ENCODE measurements at places on chromosomes 7 and 10. TPM values are rescaled to one million over a fixed set of nuclear protein-coding genes. Genes with fewer than 3 reads are reported as not detected.

DNA sequence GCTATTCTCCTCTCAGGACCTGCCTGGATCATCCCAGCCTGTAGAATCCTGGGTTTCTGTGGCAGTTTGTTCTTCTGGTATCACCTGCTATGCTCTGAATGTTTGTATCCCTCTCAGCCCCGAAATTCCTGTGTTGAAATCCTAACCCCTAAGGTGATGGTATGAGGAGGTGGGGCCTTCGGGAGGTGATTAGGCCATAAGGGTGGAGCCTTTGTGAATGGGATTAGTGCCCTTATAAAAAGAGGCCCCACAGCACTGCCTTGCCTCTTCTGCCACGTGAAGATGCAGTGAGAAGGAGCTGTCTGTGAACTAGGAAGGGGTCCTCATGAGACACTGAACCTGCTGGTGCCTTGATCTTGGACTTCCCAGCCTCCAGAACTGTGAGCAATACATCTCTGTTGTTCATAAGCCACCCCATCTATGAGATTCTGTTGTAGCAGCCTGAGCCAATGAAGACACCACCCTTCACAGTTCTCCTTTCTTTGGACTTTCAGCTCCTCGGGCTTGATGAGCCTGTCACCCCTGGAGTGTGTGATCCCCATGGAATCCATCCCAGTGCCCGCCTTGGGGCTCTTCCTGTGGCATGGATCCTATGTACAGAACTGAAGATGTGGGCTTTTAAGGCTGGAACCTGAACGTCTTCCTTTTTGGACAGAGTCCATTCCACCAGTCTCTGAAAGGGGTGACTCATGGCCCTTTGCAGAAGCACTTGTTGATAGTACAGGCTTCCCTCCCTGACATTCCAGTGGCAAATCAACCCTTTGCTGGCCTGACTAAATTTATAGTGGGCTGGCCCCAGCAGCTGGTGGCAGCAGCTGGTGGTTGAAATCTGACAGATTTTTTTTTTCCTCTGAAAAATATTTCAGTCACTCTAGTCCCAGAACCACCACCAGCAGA is 138.0 kb downstream of the TACC2 start:
- DNase-seq: peak; percentile 88

DNA sequence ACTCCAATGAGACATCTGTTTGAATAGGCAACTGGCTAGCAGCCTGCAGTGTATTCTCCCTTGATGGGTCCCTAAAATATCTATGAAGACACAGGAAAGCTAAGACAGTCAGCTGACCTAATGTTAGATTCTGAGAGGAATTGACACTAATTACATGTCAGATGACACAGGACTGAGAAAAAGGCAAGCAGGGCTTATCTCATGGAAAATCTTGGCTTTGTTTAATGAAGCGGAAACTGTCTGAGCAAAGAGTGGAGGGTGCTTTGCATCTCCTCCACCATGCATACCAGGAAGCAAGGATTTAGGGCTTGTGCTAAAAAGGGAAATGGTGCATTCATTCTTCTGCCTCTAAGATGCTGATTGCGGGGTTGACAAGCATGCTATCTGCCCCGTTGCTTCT is 135.5 kb upstream of the GLI3 start:
- peak; percentile 27 for DNase-seq

GRCh38 chr7:17654940-17655339 is 285.4 kb downstream of the SNX13 start:
- DNase-seq: no peak

DNA sequence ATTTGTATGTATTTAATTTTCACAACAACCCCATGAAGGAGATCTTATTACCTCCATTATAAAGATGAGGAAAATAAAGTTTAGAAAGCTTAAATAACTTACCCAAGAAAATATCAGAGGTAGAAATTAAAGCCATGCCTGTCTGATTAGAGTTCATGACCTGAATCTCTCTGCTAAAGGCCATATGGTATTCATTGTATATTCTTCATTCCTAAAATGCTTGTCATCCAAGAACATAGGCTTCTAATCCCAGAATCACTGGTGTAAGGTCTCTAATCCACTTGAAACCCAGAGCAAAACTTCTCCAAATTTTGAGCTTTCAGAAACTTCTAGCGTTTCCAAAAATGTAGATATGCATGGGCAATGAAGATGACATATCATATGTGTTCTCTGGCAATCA is 72.3 kb upstream of the YAE1 start:
- DNase-seq: no peak

DNA sequence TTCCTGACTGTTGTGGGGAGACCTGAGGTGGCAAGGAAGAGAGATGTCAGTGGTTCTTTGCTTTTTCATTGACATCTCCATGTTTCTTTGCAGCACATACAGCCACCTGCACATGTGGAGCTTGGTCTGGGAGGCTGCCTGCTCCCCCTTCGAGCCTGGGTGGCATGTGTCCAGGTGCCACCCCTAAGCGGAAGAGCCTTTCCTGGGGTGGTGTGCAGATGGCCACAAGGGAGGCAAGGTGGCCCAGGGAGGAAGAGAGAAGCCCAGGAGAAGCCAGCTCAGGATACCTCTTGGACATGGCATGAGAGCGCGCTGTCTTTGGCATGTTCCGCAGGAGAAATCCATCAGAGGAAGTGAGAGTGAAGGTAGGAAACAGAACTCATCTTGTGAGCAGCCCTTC is 105.9 kb upstream of the NPTX2 start:
- DNase-seq: no peak

- no peak for DNase-seq
These were observed 164.9 kb downstream of the ELMO1 start for GRCh38 chr7:37283716-37284115.

GRCh38 chr10:111511751-111512150 is 434.9 kb downstream of the ADRA2A start:
- DNase-seq: no peak

GRCh38 chr7:128084896-128085608 is 53.8 kb upstream of the LRRC4 start:
- DNase-seq: no peak

DNA sequence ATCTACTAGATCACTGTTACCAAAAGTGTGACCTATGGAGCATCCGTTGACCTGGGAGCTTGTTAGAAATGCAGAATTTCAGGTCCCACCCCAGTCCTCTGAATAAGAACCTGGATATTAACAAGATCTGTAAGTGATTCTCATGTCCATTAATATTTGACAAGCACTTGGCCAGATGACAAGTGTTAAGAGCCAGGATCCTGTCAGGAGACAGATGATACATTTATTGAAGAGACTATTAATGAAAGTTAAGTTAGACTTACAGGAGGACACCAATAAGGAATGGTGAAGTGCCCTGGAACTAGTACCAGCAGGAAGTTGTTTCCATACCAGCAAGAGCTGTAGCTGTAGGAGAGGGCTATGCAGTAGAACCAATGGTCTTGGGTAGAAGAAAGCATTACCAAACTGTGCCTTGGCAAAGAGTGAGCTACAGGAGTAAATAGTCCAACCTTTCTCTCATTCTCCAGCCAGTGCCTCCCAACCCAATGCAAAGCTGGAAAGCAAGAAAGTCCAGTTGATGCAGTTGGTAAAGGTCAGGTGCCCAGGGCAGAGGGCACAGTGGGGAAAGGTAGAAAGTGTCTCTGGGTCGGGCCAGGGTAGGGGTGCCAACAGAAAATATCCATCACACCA is 35.3 kb upstream of the ADD3 start:
- no peak for DNase-seq

- no peak for DNase-seq
These were observed 194.8 kb downstream of the MAD1L1 start for GRCh38 chr7:2037808-2038522.

- no peak for DNase-seq
These were observed 34.5 kb downstream of the DOCK1 start for GRCh38 chr10:126939706-126940105.

DNA sequence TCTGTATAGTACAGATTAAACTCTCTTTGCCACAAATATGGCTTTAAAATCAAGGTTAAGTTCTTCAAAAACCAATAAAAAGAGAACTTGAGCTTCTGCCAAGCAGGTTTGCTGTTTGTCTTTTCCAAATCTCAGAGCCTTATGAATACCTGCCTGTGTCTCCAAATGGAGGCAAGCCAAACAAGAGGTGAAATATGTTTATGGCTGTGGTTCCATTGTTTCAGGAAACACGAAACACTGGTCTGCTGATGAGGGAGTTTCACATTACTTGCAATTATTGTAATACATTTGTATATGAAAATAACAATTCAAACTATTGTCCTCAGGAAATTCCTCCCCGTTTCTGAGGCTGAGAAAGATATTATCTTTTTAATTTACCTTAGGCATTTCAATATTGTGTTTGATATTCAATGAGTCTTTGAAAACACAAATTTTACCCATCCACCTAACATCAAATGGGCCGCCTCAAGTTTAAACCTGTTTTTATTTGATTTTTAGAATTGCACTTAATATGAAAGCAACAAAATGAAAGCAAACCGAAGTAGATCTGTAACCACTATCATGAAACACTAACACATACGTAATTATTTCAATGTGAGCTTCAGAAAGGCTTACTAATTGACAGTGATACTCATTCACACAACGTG is 359.3 kb downstream of the HGF start:
- peak; percentile 94 for DNase-seq

DNA sequence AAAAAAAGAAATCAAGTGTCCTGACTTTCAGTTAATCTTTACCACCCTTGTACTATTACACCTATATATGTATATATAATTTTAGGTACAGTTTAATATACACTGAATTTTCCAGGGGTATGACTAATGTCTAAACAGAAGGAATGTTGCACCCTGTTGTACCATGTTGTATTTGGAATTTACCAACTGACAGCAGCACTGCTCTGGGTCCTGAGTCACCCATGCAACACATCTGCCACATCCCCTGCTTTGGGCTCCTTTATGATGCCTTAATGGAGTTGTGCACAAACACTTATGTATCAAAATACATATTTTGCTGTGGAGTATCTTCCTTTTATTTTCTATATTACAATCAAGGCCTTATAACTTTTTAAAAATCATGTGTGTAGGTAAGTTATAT is 21.2 kb downstream of the YAE1 start:
- DNase-seq: peak; percentile 9

DNA sequence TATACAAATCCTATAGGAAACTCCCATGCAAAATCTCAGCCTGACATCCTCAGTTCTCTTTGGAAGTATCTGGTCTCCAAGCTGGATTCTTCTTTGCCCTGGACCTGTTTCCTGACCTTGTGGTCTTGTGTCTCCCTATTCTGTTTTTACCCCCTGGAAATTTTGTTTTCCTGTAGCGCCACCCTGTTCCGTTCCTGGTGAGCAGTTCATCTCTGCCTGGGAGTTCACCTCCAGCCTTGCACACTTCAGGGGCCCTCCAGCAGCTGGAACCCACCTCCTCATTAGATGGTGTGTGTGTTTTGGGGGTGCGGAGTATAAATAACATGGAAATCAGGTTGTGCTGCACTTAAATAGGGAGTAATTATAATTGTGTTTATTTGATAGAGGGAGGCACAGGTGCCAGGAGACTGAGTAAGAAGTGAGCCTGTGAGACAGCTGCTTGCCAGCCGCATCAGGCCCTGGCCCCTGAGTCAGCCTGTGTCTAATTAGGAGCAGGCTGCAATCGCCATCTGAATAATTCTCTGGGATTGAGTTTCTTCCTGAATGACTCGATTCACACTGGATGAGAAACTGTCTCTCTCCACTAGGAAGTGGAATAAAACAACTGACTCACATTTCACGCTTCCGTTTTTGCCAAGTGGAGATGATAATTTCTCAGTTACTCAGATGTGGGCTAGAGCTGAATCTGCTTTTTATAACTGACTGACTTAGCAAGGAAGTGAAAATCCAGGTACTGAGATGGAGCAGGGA is 69.4 kb upstream of the HECTD2 start:
- DNase-seq: peak; percentile 67

GRCh38 chr10:61076572-61077114 is 132.7 kb upstream of the RHOBTB1 start:
- no peak for DNase-seq

DNA sequence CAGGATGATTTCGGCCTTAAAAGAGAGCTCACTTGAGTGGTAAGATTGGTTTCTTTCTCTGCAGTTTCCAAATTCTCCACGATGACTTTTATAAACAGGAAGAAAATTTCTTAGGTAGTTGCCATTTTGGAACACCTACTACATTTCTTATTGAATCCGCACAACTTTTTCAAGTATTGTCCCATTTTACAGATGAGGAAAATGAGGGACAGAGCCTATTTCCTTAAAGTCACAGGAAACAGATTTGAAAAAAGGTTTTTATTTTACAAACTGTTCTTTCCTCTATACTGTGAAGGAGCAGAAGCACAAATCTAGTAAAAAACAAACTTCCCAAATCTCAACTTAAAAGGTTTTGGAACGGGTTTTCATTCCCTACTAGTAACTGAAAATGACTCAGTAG is 2.7 kb downstream of the YWHAG start:
- DNase-seq: peak; percentile 27

GRCh38 chr10:100427374-100427773 is 35.4 kb upstream of the WNT8B start:
- DNase-seq: no peak

DNA sequence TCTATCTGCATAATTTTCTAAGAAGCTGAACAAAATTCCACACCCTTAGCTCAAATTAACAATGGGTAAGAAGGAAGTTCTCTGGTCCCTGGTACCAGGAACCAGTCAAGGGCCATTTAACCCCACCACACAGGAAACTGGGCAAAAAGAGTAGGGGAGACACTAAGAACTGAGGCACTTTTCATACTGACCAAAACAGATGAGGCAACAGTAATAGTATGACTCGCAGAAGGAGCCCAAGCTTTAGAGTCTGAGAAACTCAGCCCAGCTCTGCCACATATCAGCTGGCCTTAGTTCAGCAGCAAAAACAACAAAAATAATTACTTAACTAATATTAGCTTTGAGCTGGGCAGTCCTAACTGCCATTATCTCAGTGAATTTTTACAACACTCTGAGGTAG is 221.2 kb downstream of the FAM107B start:
- DNase-seq: peak; percentile 40

DNA sequence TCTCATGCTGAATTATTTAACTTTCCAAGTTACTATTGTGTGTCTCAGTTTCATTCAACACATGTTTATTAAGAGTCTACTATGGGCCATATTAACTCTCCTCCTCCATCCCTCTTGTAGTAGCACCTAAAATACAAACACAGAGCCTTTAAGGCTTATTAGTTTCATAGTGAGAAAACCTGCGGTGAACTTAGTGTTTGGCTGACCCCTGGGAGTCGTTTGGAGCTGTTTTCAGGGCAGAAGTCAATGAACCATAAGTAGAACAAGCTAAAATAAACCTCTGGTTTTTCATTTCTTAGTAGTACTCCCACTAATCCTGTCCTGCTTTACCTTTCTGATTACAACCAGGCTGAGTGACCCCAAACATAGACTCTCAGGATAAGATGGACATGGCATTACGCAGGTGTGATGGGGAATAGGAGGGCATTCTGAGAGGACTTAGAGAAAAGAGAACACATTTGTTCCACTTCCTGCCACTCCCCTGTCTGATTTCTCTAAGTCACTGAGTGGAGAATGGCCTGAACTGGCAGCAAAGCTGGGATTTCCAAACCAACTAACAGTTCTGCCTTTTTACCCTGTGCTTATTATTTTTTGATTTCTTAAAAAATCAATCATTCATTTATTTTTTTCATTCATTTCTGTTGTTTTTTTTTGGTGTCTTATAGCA is 74.5 kb downstream of the LRMDA start:
- no peak for DNase-seq

GRCh38 chr7:12633582-12633981 is 53.9 kb upstream of the ARL4A start:
- no peak for DNase-seq

GRCh38 chr7:41538810-41539724 is 163.8 kb downstream of the INHBA start:
- DNase-seq: no peak

Gene MMP21
- total RNA-seq: not detected

Gene PMPCB
- total RNA-seq: 49.6 TPM

Gene CHST12
- total RNA-seq: 12.2 TPM

Gene SPDYE16
- total RNA-seq: not detected

Gene PKD2L1
- total RNA-seq: not detected

Gene CHRM2
- total RNA-seq: not detected

Gene CYP2C19
- not detected for total RNA-seq

Gene ANKRD7
- total RNA-seq: not detected
